Osteoblast (primary cell): ENCODE measurements at places on chromosomes 6 and 20.

GRCh38 chr6:139820210-139820609 lies 445.8 kb upstream of the CITED2 start:
- H3K4me3 ChIP-seq = no peak overlapping the region
- H3K4me1 ChIP-seq = peaks cover 22% of the 10 kb centered on the region
- DNase-seq = peak; percentile 69

- H3K36me3 ChIP-seq = no peaks in the 10 kb centered on the region
- H3K27ac ChIP-seq = no peak overlapping the region
- peaks cover 9% of the 10 kb centered on the region for H3K4me1 ChIP-seq
Observed at GRCh38 chr6:654136-654535, 2.8 kb downstream of the HUS1B start.

GRCh38 chr6:45438151-45438550 lies 60.4 kb upstream of the SUPT3H start:
- H3K4me3 ChIP-seq = no peak overlapping the region
- no peaks in the 10 kb centered on the region for H3K27me3 ChIP-seq
- DNase-seq = no peak
- peaks cover 72% of the 10 kb centered on the region for H3K4me1 ChIP-seq

GRCh38 chr20:32517914-32518592 lies 67.1 kb downstream of the NOL4L start:
- H3K36me3 ChIP-seq = no peaks in the 10 kb centered on the region
- H3K27ac ChIP-seq = no peak overlapping the region
- H3K4me1 ChIP-seq = no peaks in the 10 kb centered on the region
- H3K27me3 ChIP-seq = peaks cover 17% of the 10 kb centered on the region
- DNase-seq = peak; percentile 32

GRCh38 chr6:111265842-111266241 lies 178.5 kb downstream of the SLC16A10 start:
- no peaks in the 10 kb centered on the region for H3K27me3 ChIP-seq
- H3K36me3 ChIP-seq = peaks cover 36% of the 10 kb centered on the region
- H3K27ac ChIP-seq = no peak overlapping the region
- H3K4me3 ChIP-seq = no peak overlapping the region

DNA sequence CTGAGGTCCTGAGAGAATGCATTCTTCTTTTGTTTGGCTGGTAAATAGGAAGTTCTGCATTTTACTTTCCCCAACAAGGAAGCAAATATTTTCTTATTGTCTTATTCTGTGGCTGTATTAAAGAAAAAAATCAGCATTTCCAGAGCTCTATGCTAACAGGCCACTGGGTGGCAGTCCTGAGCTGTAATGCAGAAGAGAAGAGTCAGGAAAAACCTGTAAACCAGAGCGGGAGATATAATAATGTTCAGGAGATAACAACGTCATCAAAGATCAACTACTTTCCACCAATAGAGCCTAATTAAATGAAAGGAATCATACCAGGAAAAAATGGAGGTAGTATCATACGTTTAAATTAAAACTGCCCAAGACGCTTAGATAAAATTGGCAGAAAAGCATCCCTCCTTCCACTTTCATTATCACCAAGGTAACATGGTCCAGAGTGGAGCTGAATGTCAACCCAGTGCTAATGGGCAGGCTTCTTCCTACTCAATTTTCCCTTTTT lies 55.6 kb upstream of the CARMIL1 start:
- DNase-seq = no peak
- peak overlapping the region; percentile 65 for H3K4me3 ChIP-seq
- peaks cover 9% of the 10 kb centered on the region for H3K4me1 ChIP-seq

DNA sequence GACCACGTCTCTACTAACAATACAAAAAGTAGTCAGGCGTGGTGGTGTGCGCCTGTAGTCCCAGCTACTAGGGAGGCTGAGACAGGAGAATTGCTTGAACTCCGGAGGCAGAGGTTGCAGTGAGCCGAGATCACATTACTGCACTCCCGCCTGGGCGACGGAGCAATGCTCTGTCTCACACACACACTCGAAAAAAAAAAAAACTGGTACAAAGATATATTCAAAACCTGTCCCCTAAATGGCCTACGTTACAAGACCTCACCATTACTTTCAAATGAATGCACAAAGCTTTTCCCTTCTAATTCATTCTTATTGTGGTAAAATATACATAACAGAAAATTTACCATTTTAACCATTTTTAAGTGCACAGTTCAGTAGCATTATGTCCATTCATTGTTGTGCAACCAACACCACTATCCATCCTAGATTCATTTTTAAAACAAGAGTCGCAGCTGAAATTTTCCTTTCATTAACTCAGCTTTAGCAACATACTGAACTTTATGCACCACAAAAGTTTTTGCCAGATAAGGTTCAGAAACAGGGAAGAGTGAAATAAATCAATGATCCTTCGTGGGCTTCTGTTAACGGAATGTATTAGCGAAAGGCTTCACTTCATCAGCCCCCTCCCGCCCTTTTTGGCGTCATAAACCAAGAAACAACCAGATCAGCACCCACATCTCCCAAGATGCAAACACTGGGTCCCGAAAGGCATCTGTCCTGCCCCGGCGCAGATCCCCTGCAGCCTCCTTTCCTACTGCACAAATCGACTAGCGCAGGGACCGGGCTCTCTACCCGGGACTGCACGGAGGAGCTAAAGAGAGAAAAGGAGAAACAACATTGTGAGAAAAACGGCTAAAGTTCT lies 825 bp upstream of the FAM135A start:
- peak overlapping the region; percentile 78 for H3K27ac ChIP-seq
- H3K4me1 ChIP-seq = peaks cover 14% of the 10 kb centered on the region
- H3K36me3 ChIP-seq = no peaks in the 10 kb centered on the region
- peak; percentile 27 for DNase-seq

DNA sequence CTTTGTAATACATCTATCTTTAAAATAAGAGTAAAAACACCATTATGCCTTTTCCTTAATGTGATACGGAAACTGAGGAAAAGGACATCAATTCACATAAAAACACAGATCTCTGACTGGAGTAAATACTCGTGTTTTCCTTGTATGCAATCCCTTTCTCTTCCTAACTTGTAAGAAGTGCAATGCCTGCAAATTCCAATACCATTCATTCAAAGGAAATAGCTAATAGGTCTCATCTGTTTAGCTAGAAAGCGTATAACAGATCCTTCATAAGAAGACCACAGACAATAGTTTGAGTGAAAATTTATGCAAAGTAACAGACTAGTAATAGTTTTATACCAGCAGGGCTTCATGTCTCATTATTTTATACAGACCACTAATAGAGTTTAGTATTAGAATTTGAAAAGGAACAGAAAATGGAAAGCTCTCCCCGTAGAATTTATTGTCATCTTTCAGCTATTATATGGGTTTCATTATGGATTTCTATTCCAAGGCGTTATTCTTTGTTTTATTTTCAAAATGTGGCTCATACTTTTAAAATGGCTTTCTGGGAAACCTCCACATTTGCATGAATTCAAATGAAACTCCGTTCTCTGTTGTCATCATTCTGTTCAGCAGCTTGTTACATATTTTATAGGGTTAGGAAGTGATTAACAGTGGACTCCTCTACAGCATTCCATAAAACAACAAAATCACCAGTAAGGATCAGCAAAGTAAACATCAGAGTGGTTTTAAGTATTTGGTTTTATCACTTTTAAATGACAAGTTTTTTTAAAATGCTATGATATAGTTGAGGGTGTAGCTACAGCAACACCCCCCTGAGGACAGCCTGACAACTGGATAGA lies 186.7 kb downstream of the BTBD9 start:
- no peak for DNase-seq
- H3K27ac ChIP-seq = no peak overlapping the region
- peaks cover 5% of the 10 kb centered on the region for H3K4me1 ChIP-seq
- no peak overlapping the region for H3K4me3 ChIP-seq

- no peaks in the 10 kb centered on the region for H3K27me3 ChIP-seq
- peak; percentile 88 for DNase-seq
- no peak overlapping the region for H3K27ac ChIP-seq
- no peaks in the 10 kb centered on the region for H3K36me3 ChIP-seq
- H3K4me3 ChIP-seq = peak overlapping the region; percentile 85
Observed at GRCh38 chr6:44128020-44128917, 915 bp downstream of the TMEM63B start.

GRCh38 chr6:82074556-82074955 lies 173.0 kb downstream of the IBTK start:
- H3K36me3 ChIP-seq = no peaks in the 10 kb centered on the region
- no peaks in the 10 kb centered on the region for H3K27me3 ChIP-seq
- H3K27ac ChIP-seq = no peak overlapping the region
- no peak overlapping the region for H3K4me3 ChIP-seq
- no peak for DNase-seq

DNA sequence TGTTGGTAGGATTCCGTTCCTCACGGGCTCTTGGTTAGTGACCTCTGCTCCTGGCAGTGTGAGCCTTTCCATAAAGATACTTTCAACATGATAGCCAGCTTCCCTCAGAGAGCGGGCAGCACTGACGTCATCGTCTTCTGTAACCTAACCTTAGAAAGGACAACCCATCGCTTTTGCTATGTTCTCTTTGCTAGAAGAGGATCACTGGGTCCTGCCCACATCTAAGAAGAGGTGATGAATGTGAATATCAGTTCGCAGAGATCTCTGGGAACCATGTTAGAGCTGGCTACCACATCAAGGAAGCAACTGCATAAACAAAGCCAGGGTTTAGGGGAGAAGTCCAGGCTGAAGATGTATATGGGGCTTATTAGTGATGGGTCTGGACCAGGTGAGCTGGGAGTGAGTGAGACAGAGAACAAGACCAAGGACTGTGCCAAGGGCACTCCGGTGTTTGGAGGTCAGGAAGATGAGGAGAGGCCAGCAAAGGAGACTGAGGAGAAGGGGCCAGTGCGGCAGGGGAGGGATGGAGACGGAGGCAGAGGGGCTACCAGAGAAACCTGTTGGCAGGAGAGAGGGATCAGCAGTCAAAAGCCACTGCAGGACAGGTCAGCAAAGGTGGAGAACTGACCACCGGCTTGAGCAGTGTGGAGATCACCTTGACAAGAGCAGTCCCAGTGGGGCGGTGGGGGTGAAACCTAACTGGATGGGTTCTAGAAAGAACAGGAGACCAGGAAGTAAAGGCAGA lies 39.7 kb downstream of the PIM1 start:
- H3K27ac ChIP-seq = no peak overlapping the region
- DNase-seq = no peak
- no peaks in the 10 kb centered on the region for H3K27me3 ChIP-seq
- H3K4me1 ChIP-seq = no peaks in the 10 kb centered on the region
- no peak overlapping the region for H3K4me3 ChIP-seq

DNA sequence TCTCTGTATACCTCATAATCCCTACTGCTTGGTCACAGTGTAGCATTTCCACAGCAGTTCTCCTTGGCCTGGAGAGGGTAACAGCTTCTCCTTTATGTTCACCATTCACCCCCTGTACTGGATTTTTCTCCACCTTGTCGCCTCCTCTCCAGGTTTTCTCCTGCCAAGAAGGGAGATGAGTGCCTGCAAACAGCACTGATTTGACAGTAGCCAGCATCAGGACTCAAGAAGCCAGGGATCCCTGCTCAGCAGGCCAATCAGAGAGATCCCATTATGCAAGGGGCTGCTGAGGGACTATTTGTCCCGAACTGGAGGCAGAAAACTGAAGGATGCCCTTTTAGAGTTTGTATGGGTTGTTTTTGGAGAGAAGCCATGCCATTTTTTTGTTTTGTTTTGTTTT lies 68.6 kb upstream of the RIPOR2 start:
- no peak overlapping the region for H3K4me3 ChIP-seq
- H3K27me3 ChIP-seq = no peaks in the 10 kb centered on the region
- no peaks in the 10 kb centered on the region for H3K36me3 ChIP-seq
- H3K27ac ChIP-seq = no peak overlapping the region
- peaks cover 10% of the 10 kb centered on the region for H3K4me1 ChIP-seq

DNA sequence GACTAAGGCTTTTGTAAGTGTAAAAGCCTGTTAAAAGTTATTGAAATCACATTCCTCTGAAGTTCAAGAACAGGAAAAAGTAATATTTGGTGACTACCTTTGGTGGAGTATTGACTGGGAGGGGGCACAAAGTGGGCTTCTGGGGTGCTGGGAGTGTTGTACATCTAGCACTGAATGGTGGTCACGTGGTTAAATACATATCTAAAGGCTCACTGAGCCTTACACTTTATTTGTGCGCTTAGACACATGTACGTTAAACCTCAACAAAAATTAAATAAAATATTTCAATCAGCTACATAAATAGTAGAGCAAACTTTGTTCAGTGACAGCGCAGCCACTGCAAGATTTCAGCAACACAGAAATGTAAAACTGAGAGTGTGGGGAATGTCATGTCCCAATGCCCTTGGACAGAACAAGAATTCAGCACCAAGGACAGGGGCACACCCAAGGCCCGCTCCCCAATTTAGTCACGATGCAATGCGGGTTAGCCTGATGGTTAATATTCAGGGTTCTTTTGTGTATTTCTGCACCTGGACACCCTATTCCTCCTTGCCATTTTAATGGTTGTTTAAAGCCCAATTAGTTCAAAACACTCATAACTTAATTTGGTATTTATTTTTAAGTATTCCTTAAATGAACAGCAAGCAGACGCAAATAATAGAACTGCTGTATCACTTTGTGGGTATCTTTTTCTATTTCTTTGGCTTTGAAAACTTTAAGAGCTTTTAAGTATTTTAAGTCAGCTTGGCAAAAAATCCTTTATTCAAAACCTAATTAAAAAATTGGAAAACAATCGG lies 37.4 kb downstream of the ANGPT4 start:
- H3K4me1 ChIP-seq = peaks cover 11% of the 10 kb centered on the region
- no peak overlapping the region for H3K4me3 ChIP-seq
- H3K27ac ChIP-seq = no peak overlapping the region
- DNase-seq = peak; percentile 73
- H3K27me3 ChIP-seq = no peaks in the 10 kb centered on the region

DNA sequence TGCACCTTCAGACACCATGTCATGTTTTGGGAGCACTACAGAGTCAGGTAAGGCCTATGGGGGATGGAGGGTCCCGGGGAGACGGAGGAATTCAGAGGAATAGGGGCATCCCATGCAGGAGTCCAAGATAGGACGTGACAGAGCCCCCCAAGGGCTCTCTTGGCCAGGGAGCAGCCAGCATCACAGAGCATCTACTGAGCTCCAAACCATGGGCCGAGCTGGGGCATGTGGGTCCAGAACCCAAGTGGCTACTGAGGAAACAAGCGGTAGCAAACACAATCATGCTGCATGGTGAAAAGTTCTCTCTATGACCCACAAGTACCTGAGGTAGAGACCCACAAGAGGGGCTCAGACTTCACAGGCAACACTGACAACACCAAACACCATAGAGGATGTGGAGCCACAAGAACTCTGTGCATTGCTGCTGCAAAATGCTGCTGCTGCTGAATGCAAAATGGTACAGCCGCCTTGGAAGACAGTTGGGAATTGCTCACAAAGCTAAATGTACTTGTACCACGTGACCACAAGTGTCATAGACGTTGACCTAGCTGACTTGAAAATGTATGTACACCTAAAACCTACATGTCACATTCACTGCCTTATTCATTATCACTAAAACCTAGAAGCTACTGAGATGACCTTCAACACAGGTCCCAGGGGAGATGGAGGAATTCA lies 33.4 kb upstream of the MAS1L start:
- H3K27me3 ChIP-seq = no peaks in the 10 kb centered on the region
- no peak for DNase-seq
- no peak overlapping the region for H3K4me3 ChIP-seq

- peaks cover 26% of the 10 kb centered on the region for H3K27me3 ChIP-seq
- no peak overlapping the region for H3K27ac ChIP-seq
- DNase-seq = peak; percentile 88
- H3K4me1 ChIP-seq = peaks cover 29% of the 10 kb centered on the region
Observed at GRCh38 chr6:106510090-106510970, 119.0 kb downstream of the RTN4IP1 start.

GRCh38 chr20:50585214-50585613 lies 75.0 kb downstream of the PTPN1 start:
- peaks cover 10% of the 10 kb centered on the region for H3K4me1 ChIP-seq
- peaks cover 68% of the 10 kb centered on the region for H3K36me3 ChIP-seq
- no peak for DNase-seq
- no peak overlapping the region for H3K4me3 ChIP-seq
- H3K27ac ChIP-seq = no peak overlapping the region
